ENCODE measurements at places on chromosomes 16 and 17.

DNA sequence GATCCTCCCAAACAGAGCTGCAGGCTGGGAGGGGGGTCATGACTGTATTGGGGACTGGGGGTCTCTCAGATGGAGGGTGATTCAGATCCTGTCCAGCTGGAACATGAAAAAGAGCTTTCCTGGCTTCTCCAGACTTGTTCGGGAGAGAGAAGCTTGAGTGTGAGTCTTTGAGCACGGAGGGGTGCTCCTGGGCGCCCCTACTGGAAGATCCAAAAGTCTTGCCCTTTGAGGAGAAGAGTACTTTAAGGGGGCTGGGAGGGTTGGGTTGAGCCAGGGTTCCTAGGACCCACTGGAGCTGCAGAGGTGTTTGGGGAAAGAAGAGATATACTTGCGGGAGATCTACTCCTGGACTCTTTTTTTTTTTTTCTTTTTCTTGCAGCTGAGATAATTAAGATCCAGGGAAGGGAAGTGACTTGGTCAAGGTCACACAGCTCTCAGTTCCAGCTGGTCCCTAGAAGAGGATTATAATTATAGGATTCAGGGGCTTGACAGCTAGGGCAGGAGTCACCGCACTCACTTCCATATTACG, 8.4 kb downstream of the RARA start:
- DNase-seq: peak; percentile 69

DNA sequence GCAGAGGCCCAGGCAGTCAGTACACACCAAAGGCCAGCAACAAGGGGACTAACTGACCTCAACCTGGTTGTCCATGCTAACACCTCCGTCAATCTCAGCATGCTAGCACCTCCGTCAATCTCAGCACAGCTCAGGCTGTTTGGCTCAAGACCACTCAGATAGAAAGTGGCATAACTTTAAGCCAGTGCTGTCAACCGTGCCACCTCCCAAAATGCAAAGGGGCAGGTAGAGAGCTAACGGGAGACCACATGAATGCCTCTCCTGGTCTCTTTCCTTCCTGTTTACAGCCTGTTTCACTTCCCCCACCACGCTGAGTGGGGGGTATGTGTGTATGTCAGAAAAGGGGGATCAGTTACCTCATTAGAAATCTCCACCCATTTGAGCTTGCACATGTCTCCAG, 3.3 kb downstream of the UBTF start:
- DNase-seq: no peak

DNA sequence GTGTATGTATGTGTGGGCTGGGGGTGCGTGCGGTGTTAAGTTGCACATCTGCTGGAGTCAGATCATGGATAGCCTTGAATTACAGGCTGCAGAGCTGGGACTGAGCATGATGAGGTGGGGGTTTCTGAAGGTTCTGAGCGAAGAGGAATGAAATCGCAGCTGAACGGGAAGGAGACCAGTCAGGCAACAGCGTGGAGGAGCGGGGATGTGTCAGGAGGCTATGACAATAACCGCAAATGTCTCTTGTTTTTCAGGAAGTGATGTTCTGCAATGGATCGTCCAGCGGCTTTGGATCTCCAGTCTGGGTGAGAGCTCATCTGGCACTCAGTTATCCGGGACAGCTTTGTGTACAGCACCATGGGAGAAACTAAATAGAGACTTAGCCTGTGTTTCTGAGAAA, 20.9 kb downstream of the RGS9 start:
- no peak for DNase-seq

- DNase-seq: no peak
These were observed 16.2 kb upstream of the BCAS3 start for GRCh38 chr17:60661489-60661888.

- DNase-seq: no peak
These were observed 1.1 kb downstream of the CACNB1 start for GRCh38 chr17:39196241-39196807.

DNA sequence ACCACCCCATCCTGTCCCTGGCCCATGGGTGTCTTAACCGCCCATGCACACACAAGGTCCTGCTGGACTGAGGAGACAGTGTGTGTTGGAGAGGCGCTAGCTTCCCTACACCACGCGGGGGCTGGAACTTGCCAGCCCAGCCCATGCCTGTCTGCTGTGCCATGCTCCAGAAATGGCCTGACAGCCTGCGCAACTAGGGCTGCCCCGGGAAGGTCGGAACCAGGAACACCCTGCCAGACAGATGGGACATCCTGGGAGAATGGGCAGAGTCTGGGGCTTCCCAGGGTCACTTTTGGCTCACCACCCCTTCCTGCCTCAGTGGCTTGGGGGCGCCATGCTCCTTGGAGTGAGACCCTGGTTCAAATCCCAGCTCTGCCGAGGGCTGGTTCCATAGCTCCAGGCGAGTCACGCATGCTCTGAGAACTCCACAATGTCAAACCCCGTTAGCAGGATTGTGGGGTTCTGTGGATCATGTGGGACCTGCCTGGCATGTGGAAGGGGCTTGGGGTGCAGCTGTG, 36.2 kb downstream of the SREBF1 start:
- no peak for DNase-seq

- DNase-seq: no peak
These were observed 117.5 kb downstream of the ZFHX3 start for GRCh38 chr16:72930396-72930795.

DNA sequence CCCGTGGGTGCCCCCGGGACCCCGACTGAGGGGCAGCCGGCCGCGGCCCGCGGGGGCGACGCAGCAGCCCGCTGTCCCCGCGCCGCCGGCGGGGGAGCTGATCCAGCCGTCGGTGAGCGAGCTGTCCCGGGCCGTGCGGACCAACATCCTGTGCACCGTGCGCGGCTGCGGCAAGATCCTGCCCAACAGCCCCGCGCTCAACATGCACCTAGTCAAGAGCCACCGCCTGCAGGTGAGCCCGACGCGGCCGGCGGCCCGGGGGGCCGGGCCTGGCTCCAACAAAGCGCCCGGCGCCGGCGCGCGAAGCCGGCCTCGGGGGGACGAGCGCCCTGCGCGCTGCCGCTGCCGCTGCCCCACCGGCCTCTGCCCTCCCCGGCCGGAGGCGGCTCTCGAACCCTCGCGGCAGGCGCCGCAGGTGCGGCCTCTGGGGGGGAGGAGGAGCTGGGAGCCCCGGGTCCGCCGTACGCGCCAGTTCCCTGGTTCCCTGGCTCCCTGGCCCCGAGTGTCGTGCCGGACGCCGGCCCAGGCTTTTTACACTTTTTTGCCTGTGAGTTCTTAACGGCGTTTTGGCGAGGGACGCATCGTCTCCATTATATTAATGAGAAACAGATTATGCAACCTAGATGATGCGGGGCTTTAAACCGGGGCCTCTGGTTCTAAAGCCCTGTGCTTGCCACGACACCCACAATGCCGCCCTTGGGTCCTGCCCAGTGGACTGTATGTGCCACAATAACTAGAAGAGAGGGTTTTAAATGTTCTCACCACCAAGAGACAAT, 521 bp downstream of the ATMIN start:
- peak; percentile 43 for DNase-seq

- DNase-seq: no peak
These were observed 36.6 kb downstream of the EPN2 start for GRCh38 chr17:19273731-19274130.

- no peak for DNase-seq
These were observed 11.3 kb upstream of the TUBG2 start for GRCh38 chr17:42647778-42648177.

DNA sequence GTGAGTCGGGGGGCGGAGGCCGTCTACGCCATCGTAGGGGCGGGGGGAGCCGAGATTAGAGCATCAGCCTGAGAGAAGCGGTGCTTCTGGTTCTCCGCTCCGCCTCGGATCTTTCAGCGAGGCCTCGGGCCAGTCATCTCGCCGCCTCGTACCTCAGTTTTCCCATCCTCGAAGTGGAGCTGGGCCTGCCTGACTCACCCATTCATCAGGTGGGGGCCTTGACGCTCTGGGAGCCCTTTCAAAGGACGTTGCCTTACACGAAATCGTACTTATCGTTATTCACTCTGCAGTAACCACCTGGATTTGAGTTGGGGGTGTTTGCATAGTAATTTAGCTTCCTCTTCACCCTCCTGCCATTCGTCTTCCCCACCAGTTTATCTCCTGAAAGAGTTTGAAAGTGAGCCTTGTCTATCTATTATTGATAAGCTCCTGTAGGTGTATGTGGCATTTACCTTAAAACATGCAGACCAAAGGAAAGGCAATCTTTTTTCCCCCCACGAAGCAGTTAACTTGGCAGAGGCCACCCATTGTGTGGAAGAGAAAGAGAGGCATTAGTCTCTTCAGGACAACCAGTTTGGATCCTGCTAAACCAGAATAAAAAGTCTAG, 674 bp downstream of the TAF15 start:
- DNase-seq: no peak

- DNase-seq: no peak
These were observed 862 bp downstream of the CLEC16A start for GRCh38 chr16:10945065-10945787.

DNA sequence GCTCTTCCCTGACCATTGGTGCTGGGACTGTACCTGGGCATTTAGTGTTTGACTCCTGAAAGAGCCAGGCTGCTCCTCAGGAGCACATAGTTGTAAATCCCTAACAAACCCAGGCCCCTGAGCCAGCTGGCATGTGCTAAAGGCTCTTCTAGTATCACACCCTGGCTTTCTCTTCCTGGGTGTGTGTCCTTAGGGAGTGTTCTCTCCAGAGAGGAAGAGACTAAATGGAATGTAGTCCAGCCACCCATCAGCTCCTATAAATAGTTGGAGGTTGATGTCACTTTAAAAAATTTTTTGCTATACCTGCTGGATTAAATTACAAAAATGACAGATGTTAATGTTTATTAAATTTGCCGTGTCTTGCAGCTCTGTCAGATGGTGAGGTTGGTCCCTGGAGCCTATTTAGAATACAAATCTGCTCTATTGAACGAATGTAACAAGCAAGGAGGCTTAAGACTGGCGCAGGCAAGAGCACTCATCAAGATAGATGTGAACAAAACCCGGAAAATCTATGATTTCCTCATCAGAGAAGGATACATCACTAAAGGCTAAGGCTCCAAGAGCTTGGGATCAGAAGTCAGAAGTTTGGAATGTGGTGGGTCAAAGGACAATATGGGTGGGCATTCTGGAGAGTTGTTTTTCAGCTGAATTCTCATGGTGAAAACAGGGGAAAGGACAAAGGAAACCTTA, 13.1 kb upstream of the DUSP14 start:
- no peak for DNase-seq

- DNase-seq: no peak
These were observed 3.8 kb downstream of the YBX2 start for GRCh38 chr17:7290685-7291084.

All from heart left ventricle (tissue), 16 donors.